ENCODE measurements at places on chromosomes 12 and 14.

DNA sequence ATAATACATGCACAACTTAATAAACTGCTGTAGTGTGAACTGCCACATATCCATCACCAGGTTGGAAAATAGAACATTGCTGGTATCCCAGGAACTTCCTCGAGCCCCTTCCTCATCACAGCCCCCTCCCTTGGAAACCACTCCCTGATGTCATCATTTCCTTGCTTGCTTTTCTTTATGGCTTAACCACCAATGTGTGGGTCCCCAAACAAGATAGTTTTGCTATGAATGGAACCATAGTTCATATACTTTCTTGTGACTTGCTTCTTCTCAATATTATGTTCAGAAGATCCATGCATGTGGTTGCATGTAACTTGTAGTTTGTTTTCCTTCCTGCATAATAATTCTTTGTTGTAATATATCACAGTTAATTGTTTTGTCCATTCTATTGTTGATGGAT, 8.9 kb upstream of the WNT5B start:
- ATAC-seq, result no peak

- no peak for ATAC-seq
These were observed 47.4 kb upstream of the DYRK2 start for GRCh38 chr12:67601126-67601525.

GRCh38 chr14:74577247-74577947, 34.6 kb downstream of the LTBP2 start:
- ATAC-seq, result no peak

DNA sequence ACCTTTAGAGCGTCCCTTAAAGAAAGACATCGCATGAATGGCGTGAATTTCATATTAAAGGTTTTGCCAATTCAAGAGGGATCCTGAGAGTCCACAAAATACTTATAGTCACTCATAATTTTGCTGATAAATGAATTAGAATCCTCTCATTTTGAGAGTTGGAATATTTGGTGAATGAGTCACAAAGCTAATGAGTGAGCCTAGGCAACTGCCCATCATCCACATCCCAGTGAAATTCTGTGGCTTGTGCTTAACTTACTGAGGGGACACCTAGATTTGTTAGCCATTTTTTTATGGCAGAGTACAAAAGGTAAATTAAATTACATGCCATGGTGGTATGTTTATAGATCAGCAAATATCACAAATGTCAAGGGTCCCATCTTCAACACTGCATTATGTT, 12.7 kb upstream of the NOXRED1 start:
- ATAC-seq, result no peak

DNA sequence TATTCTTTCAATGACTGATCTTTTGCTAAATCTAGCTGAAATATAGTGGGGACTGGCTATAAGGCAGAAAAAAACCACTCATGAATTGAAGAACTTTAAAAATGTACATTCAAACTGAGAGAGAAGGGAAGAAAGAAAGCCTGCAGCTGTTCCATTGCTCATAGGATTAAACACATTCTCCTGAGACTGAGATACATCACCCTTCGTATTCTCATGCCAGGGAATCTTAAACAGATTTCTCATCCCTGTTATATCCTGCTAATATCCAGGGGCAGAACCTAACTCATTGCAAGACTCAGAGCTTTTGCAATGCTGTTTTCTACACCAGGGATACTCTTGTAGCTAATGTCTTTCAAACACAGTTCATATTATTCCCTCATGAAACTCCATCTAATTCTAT, 67.2 kb upstream of the ACSS3 start:
- ATAC-seq, result no peak

GRCh38 chr12:122969676-122970075, 3.4 kb upstream of the ABCB9 start:
- no peak for ATAC-seq

DNA sequence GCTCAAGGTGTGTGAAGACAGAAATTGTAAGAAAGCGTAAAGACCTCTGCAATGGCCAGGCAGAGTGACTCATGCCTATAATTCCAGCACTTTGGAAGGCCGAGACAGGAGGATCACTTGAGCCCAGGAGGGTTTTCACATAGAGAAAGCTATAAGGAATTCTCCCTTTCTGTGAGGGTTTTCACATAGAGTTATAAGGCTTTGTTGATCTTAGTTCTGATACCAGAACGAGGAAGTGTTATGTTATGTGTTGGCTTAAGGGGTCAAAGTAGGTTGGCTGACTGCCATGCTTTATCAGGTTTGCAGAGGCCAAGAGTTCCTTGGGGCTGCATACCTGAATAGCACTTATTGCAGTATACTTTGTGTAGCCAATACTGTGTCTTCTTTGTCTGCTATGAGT, 139.1 kb downstream of the ERC1 start:
- no peak for ATAC-seq

- no peak for ATAC-seq
These were observed 98.7 kb downstream of the GAS2L3 start for GRCh38 chr12:100672075-100672592.

GRCh38 chr12:53660041-53660440, 15.8 kb downstream of the ATP5MC2 start:
- no peak for ATAC-seq

DNA sequence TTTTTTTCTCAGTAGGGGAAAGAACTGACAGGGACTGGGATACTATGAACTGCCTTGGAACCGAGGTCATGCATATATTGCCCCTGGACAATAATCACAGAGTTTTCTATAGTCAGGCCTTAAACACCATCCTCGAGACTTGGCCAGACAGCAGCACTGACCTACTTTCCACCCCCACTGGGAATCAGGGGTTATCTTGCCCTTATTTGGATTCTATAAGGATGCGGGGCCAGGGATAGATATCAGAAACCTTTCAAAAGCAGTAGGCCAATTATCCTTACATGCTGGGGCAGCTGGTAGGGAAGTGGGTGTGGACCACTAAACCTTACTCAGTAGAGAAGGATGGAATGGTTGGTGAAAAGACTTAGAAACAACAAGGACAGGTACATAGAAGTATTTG, 2.0 kb downstream of the ZNF219 start:
- ATAC-seq, result no peak

- ATAC-seq, result no peak
These were observed 26.2 kb upstream of the PAWR start for GRCh38 chr12:79717006-79717405.

DNA sequence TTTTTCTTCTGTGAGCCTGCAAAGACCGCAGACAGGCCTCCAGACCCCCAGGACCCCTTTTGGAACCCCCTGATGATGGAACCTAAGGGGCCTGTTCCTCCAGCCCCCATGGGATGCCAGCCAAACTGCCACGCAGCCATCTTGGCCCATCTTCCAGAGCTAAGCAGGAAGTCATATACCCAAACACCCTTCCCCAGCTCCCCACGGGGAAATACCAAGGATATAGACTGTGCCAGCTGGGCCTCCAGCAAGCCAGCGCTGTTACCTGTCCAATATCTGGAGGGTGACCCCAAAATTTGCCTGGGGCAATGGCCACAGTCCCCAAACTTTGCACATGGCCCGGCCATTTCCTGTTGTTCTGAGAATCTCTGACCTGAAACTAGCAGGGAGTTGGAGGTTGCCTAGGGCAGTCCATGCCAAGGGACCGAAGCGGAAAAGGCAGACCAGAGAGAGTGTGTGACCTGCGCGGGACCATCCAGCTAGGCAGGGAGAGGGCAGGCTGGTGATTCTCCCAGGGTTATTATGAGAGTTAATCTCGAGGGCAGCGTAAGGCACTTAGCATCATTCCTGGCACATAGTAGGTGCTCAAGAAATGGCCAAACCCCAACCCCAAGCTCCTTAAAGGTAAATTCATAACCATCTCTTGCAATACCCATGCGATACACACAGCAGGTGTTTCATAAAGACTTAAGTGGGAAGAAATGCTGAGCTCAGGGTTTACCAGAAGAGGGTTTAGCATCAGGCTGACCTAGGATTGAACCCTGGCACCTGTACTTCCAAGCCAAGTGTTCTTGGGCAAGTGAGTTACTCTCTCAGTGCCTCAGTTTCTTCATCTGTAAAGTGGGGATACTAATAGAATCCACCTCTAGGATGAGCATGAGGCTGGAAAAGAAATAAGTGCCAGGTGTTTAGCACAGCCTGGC, 2.6 kb upstream of the RASAL1 start:
- ATAC-seq, result no peak

DNA sequence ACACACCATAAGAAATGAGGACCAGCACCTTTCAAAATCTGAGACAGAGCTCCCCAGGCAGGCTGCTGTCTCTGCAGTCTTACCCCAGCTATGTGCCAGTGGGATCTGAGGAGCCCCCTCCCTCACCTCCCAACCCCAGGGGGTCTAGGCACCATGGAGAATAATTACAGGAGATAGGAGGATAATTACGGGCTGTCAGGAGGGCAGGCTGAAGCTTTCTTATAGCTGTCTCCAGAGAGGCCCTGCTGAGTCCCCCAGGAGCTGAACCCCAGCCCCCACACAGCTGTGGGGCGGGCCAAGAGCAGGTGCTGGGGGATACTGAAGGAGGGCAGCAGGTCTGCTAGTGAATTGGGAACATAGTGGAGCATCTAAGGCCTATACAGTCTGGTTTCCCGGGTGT, 6.8 kb downstream of the CPNE6 start:
- ATAC-seq, result no peak

- no peak for ATAC-seq
These were observed 39.1 kb downstream of the RAD52 start for GRCh38 chr12:910416-910815.

DNA sequence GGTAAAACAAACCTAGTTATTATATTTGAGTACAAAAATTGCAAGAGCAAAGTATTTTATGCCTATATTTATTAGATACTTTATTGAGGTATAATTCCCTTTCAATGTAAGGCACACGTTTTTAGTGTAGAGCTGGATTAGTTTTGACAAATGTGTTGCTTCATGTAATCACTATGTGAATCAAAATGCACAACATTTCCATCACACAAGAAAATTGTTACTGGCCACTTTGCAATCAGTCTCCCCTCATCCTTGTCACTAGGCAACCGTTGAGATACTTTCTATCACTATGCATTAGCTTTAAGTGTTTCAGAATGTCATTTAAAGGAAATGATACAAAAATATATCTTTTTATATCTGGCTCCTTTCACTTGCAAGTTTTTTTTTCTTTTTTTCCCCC, 531.0 kb downstream of the CCER1 start:
- ATAC-seq, result no peak

GRCh38 chr14:67999290-67999689, 179.7 kb downstream of the RAD51B start:
- no peak for ATAC-seq

GRCh38 chr12:92568691-92569090, 134.1 kb upstream of the PLEKHG7 start:
- ATAC-seq, result no peak

DNA sequence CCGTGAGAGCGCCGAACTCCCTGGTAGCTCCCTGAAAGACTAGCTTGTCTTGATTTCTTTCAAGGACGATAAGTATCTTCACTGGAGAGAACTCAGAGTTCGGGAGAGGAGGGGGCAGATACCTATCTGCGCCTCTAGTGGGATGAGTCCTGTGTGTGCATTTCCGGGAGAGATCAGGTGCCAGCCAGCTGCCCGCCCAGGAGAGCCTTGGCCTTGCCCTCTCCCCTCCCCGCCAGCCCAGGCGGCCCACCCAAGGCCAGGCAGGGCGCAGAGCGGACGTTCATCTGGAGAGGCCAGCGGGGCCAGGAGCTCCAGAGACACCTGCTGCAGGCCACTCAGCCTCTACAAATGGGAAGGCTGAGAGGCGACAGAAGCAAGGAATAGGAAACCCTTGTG, 1.0 kb downstream of the CD9 start:
- no peak for ATAC-seq

DNA sequence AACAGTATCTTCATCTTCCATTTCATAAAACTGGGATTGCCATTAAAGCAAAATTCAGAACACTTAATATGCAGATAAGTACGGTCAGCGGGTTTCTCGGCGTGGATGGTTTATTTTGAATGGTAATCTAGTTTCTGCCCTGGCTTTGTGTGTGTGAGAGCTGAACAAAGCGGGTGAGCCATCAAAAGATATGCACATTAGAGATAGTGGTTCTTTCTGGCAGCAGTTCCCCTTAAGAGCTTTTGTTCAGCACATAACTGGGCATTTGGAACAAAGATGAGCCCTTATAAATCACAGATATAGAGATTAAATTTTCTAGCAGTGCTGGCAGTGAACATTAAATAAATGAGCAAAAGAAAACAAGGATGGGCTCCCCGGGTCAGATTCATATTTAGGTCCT, 207.5 kb downstream of the CALM1 start:
- no peak for ATAC-seq

DNA sequence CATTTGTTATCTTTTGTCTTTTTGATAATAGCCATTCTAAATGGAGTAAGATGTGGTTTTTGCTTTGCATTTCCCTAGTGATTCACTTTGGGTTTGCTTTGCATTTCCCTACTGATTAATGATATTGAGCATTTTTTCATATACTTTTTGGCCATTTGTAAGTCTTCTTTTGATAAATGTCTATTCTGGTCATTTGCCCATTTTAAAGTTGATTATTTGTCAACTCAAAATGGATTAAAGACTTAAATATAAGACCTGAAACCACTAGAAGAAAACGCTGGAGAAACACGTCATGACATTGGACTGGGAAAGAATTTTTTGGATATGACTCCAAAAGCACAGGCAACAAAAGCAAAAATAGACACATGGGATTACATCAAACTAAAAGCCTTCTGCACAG, 148.0 kb downstream of the APAF1 start:
- no peak for ATAC-seq

DNA sequence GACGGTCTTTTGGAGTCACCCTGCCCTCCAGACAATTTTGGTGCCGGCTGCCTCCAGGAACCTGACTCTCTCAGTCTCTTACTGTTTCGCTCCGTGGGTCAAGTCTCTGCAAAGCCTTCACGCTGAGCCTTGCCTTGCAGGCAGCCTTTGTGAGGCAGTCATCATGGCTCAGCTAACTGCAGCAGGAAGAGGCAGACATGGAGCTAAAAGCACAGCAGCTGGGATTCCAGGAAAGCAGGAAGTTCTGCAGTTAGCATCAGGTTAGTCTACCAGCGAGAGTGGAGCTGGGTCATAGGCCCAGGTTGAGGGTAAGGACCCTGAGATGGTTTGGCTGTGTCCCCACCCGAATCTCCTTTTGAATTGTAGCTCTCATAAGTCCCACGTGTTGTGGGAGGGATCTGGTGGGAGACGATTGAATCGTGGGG, 305.4 kb downstream of the PCNX1 start:
- ATAC-seq, result no peak
